HepG2 (cell line): ENCODE measurements at places on chromosomes 4 and X.

GRCh38 chr4:52566136-52567031 lies 92.7 kb downstream of the USP46 start:
- DNase-seq, result no peak

GRCh38 chrX:134797390-134797700 lies 139.1 kb upstream of the PLAC1 start:
- DNase-seq, result no peak

DNA sequence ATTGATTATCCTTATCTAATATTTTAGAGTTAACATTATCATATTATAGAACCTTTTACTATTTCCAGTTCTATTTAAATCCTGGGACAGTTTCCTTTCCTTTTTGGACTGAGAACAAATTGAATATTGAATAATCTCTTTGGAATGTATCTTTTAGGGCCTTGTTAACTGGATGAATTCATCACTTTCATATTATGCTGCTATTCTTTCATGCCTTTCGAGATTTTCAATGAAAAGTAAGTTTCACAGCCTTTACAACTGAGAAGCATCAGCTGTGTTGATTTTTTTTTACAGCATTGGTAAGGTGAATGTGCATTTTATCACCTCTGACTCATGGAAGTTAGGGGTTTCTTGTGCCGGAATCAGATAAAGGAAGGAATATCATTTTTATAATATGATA lies 39.6 kb downstream of the PDLIM5 start:
- no peak for DNase-seq

DNA sequence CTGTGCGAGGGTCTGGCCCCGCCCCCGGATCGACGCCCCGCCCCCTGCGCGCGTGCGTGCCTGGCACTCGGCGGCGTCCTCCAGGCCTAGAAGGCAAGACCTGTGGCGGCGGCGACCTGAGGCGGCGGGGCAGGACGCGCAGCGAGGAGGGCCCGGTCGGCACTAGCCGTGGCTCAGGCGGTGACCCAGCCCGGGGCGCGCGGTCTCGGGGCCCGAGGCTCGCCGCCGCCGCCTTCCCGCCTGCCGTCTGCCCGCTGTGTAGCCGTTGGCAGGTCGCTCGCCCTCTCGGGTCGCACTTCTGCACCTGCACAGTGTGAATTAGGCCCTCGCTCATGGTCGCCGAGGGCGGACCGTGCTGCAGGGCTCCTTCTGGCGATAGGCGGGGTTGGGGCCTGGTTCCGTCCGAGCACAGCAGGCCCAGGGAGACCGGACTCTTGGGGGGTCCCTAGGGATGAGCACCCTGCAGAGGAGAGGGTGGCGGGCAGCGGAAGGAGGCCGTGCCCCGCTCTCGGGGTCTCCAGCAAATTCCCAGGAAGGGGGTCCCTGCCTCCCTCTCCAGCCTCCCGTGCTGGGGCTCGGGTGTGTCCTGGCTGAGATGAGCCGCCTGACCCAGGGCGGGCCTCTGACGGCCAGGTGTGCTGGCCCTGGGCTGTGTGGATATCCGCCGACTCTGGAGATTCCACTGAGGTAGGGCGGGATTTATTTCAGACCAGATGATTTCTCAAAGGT lies 557 bp upstream of the FAM53A start:
- DNase-seq, result no peak

GRCh38 chr4:113587640-113588275 lies 173.8 kb downstream of the CAMK2D start:
- DNase-seq, result no peak

DNA sequence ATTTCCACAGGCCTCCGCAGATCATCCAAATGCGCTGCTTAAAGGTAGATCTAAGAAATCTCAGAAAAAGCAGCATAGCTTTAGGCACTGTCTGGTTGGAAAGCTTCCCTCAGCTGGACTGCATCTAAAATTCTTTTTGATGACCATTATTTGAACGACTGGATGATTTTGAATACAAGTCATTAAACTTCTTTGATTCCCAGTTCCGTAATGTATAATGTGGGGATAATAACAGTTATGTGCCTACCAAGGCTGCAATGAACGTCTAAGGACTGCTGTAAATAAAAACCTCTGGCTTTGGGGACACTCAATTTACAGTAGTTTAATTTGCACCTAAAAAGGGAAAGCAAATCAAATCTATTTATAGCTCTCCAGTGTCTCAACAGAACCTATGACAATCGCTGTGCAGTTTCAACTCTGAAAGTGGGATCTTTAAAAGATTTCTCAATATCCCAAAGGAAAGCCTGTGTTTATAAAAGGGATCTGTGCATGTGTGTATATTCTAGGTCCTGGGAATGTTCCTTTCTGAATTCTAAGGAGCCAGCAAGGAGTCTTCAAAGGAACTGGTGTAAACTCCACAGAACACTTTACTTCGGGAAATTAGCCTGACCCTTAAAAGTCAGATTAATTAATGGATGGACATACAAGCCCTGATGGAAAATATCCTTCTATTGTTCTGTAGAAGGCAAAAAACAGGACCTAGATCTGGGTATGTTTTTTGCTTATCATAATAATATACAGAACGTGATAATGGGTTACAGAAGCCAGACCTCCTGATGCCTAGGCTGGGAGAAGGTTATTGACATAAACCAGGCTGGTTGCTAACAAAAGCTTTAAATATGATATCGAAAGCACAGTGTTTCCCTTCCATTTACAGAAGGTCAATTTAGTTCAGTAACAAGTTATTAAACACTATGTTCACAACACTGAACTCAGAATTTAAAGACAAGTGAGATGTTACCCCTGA lies 53.4 kb downstream of the AFAP1 start:
- no peak for DNase-seq

DNA sequence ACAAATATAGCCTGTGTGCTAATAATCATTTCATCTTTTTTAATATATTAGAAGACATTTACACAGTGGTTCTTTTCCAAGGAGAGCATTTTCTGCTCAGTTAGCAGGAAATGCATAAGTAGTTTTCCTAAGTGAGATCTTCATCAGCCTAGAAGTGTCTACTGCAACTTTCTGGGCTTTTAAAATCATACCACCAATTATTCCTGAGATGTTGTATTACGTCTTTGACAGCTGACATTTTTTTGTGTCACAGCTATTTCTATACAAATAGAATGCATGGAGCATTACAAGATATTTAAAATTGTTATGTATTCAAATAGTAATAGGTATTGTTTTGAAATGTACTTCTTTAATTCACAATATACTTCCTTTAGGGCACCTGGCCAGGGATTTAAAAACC lies 158.0 kb downstream of the GRID2 start:
- DNase-seq, result no peak

GRCh38 chr4:99821918-99822503 lies 5.4 kb downstream of the DAPP1 start:
- no peak for DNase-seq

GRCh38 chr4:151291485-151291884 lies 14.5 kb downstream of the PRSS48 start:
- no peak for DNase-seq

GRCh38 chr4:101158134-101158482 lies 189.2 kb downstream of the PPP3CA start:
- no peak for DNase-seq

- no peak for DNase-seq
These were observed 150.2 kb downstream of the CXXC4 start for GRCh38 chr4:104344342-104344980.

- DNase-seq, result no peak
These were observed 7.4 kb upstream of the RELL1 start for GRCh38 chr4:37693450-37694190.

GRCh38 chr4:70877556-70877955 lies 24.6 kb upstream of the MOB1B start:
- no peak for DNase-seq

GRCh38 chr4:82380344-82380743 lies 6.6 kb upstream of the HNRNPD start:
- no peak for DNase-seq

GRCh38 chrX:80812176-80812575 lies 2.5 kb upstream of the BRWD3 start:
- peak; percentile 18 for DNase-seq

DNA sequence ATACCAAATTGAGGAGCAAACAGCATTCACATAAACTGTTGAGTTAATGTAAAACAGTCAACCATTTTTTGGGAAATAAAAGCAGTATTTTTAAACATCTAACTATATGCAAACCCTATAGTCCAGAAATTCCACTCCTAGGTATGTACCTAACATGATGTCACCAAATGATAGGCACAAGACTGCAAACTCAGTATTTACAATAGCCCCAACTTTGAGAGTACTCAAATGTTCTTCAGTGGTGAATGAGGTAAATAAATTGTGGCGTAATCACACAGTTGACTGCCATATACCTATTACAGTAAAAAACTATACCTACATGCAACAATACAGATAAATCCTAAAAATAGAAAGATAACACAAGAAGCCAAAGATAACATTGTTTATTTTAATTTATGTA lies 1243.8 kb upstream of the ADGRL3 start:
- DNase-seq, result no peak

DNA sequence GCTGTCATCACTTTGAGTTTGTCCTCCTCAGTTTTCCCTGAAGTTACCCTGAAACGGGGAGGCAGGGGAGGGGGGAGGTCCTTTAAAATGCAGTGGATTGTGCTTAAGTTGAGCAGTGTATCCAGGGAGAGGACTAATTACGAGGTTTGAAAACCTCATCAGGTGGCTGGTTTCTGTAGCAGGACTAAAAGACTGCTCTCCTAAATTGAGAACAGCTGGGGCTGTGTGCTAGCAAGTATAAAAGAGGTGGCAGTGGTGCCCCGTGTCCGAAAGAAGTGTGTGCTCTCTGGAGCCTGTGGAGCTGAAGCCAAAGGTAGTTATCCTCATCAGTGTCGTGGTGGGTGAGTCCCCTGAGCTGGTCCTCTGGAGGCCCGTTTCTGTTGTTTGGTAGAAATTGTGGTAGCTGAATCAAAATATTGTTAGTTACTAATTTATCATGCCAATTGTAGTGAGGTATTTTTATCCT lies 37.2 kb upstream of the CYP2U1 start:
- DNase-seq, result no peak

DNA sequence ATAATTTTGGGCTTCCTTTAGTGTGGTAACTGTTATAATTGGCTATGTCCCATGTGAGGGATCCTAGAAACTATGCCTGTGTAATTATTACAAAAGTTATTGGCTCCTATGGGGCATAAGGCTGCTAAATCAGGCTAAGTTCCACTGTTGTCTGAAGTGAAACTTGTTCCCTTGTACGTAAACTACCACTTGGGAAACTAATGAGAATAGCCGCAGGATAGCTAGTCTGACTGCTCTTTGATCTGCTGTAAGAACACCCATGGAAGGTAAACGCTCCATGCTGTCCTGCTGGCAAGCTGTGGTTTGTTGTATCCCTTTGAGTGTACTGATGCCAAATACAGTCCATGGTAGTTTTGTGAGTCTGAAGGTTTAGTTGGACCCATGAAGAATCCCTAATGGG lies 9.3 kb upstream of the MAOA start:
- no peak for DNase-seq

- DNase-seq, result no peak
These were observed 145.4 kb upstream of the HAND2 start for GRCh38 chr4:173675446-173675845.

GRCh38 chrX:38335382-38335781 lies 8.1 kb upstream of the RPGR start:
- no peak for DNase-seq

- no peak for DNase-seq
These were observed 61.9 kb upstream of the FAM47B start for GRCh38 chrX:34880656-34881055.

GRCh38 chr4:161664740-161665139 lies 499.1 kb downstream of the FSTL5 start:
- no peak for DNase-seq

DNA sequence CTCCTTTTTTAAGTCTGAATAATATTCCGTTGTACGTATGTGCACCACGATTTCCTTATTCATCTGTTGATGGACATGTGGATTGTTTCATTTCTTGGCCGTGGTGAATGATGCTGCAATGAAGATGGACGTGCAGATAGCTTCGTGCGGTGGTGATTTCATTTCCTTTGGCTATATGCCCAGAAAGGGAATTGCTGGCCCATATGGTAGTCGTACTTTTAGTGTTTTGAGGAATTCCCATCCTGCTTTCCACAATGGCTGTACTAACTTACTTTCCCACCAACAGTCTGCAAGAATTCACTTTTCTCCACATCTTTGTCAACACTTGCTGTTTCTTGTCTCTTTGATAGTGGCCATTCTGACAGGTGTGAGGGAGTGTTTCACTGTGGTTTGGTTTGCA lies 12.8 kb downstream of the ZFP42 start:
- no peak for DNase-seq

GRCh38 chrX:103730147-103730795 lies 19.6 kb downstream of the TMEM31 start:
- DNase-seq, result no peak

- DNase-seq, result no peak
These were observed 11.1 kb downstream of the ITIH6 start for GRCh38 chrX:54786967-54787366.

DNA sequence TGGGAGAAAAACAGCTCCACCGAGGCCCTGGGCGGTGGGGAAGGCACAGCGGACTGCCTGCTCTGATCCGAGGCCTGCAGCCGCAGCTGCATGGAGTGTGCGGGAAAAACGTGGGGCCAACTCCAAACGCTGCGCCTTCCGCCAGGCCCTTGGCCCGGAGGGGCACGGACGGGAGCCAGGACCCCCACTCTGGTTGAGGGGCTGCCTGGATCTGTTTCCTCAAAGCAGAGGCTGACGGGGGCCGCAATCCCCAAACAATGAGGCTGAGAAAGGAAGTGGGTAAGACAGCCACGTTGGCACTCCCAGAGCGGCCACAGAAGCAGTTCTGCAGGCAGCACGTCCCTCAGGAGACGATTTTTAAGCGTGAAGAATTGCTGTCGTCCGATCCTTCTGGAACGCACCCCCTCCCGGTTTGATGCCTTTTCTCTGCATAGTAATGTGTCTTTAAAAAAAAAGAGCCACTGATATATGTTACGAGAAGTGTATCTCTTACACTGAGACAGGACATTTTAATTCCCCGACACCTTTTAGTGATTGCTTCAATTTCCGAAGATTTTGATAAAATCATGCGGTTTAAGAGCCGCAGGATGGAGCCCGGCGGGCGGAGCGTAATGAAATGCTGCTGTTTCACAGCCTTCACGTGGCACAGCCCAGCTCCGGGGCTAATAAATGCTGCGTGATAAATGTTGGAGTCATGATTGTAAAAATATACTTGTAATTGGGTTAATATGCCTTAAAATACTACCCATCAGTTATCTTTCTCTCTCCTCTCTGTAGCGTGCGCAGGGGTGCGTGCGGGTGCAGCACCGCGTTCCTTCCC lies 85.7 kb downstream of the FAM53A start:
- DNase-seq, result no peak
